ENCODE measurements at places on chromosomes 2 and 18.
A peak's percentile ranks its signal among the peaks of the same experiment; 100 is the strongest.

GRCh38 chr2:158182676-158183295 is 81.1 kb downstream of the UPP2 start:
- DNase-seq = no peak

DNA sequence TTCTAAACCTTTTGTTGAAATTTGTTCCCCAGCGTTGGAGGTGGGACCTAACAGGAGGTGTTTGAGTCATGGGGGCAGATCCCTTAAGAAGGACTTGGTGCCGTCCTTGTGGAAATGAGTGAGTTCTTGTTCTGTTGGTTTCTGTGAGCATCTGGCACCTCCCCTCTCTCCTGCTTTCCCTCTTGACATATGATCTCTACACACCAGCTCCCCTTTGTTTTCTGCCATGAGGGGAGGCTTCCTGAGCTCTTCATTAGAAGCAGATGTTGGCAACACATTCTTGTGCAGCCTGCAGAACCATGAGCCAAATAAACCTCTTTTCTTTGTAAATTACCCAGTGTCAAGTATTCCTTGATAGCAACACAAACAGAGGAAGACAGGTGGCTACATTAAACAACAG is 23.8 kb downstream of the NABP1 start:
- no peak for DNase-seq

DNA sequence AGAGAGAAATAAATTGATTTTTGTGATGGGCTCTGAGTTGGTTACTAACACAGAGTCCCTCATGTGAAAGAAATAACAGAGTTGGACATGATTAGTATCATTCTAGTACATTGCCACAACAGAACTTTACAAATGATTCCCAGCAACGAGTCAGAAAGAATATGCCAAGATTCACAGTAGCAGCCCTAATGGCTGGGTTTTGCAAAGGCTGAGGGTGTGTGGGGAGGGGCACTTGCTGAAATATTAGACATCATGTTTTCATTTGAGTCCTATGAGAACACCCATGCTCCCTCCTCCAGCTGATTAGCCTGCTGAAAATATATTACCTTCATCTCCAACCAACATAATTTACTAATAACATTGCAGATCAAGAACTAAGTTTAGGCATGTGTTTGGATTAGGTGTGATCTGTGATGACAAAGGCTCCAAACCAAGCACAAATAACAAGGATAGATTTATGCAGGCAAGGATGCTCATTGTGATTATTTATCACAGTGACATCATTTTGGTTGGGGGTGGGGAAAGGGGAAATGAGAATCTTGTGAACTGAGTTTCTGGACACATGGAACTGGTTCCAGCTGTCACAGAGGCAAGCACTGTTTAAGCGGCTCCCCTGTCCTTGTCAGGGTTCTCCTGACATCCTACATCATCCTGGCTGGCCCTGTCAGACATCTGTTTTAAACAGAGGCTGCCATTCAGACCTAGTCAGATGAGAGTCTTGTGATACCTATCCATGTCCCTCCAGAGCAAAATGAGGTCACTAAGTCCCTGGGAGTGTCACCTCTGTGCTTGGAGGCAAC is 205.8 kb upstream of the NCKAP5 start:
- DNase-seq = no peak

DNA sequence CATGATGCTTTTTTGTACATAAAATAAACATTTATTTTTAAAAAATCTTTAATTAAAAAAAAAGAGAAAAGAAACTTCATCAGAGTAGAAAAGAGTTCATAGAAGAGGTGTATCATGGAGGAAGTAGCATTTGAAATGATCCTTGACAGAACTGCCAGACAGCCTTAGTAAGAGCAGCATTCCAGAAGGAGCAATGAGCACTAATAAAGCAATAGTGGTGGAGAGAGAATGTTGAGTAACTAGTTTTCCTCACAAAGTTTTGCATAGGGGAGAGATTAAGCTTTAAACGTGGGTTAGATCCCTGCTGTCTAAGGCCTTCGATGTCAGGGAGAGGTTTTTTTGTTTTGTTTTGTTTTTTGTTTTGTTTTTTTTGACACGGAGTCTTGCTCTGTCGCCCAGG is 29.8 kb upstream of the METTL21A start:
- no peak for DNase-seq

GRCh38 chr2:216535454-216535995 is 36.9 kb downstream of the RPL37A start:
- no peak for DNase-seq

- no peak for DNase-seq
Measured at GRCh38 chr18:21958707-21959450, 210.5 kb upstream of the GATA6 start.

- no peak for DNase-seq
Measured at GRCh38 chr2:145055651-145056050, 535.7 kb upstream of the ZEB2 start.

DNA sequence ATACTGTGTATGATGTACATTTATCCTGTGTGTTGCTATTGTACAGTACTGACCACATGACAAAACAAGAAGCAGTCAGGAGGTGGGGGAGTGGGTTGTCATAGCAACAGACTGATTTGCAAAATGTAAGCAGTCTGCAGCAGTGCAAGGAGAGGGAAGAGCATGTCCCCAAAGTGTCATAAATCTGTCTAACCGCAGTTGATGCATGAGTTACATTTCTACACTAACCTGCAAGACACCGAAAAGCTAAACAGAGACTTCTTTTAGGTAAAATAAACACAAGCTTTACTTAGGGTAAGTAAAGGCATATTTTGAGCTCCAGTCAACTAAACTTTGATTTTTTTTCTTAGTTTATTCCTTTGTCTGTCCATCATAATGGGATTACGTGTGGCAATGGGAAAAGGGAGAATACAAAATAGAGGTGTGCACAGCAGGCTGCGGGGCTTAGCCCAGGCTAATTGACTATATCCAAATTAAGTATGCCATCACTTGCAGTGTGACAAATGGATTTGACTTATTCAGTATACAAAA is 134.5 kb downstream of the MEIS1 start:
- no peak for DNase-seq

DNA sequence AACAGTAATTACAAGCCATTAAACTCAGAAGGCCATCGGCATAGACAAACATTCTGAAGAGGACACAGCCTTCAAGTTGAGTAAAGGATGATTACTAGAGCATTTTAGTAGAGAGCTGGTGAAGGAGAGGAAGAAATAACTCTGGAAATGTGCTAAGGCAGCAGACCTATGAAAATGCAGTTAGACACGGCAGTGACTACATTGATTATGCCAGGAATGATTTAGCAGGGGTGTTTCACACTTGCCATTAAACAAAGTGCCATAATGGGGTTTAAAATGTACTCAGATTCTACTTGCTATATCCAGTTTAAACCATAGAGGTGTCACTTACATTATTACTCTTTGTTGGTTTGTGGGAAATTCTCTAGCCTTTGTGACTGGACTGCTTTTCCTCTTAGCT is 372.3 kb downstream of the CPS1 start:
- no peak for DNase-seq

GRCh38 chr2:46118656-46119371 is 178.4 kb upstream of the EPAS1 start:
- no peak for DNase-seq

GRCh38 chr18:74610051-74610615 is 12.5 kb downstream of the ZNF407 start:
- DNase-seq = no peak

GRCh38 chr2:128496700-128497099 is 178.0 kb upstream of the HS6ST1 start:
- DNase-seq = no peak

GRCh38 chr2:168526641-168527040 is 70.6 kb downstream of the CERS6 start:
- DNase-seq = no peak

DNA sequence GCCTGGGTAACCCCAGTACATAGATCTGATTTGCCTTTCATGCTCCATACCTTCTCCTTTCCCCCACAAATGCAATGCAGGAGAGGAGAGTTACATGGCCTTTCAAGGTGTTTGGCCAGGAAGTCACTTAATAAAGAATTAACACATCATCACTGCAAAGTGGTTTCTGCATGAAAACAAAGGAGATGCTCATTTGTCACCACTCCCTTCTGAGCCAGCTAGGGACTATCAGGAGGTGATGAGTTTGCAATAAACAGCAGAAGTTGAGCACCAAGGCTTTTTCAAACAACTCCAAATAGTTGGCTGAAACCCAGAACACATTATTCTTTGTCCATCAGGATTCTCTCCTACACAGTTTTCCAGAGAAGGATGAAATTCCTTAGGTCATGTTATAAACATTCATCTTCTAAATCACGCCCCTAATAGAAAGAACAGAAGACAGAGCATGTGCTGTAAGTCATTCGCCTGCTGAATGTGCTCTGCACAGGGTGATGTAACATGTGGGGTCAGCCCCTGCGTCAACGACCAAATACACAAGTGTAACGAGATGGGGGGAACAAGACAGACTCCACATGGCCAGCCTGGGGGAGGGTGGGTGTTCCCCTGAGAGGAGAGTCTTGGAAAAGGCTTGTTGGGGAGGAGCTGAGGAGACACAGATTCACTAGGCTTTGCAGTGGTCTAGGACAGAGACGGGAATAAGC is 87.3 kb upstream of the RMDN2 start:
- DNase-seq = no peak

DNA sequence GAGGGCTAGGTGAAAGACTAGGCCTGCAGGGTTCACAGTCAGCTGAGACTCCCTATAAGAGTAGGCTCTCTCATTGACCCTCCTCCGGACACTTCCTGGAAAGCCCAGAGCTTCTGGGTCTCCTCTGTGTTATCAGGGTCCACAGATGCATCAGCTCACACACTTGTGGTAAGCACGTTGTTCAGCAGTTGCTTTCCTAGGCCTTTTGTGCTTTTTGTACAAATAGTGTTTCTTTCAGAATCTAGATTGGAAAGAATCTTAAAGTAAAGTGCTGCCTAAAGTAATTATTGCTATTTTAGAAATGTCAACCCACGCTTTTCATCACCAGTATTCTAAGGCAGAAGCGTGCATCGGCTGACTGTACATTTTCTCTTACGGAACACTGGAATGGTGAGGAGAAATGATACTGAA is 15.5 kb downstream of the SLC9A2 start:
- no peak for DNase-seq

DNA sequence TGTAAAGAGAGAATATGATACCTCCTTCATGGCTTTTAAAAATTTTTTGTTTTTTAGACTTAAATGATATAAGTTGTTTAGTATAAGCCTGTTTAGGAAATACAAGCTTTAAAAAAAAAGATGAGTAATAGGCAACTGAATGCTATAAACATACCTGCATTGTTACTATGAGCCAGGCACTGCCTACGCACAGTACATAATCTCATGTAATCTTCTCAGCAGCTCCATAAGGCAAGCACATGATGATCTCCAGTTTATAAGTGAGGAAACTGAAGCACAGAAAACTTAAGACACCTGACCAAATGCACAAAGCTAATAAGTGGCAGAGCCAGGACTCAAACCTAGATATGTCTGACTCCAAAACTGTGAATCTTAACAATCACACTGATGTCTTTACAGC is 156.3 kb upstream of the SLC1A4 start:
- no peak for DNase-seq

- DNase-seq = no peak
Measured at GRCh38 chr2:101003278-101003775, 1.2 kb downstream of the RPL31 start.

GRCh38 chr18:9719421-9719981 is 11.4 kb downstream of the RAB31 start:
- no peak for DNase-seq

DNA sequence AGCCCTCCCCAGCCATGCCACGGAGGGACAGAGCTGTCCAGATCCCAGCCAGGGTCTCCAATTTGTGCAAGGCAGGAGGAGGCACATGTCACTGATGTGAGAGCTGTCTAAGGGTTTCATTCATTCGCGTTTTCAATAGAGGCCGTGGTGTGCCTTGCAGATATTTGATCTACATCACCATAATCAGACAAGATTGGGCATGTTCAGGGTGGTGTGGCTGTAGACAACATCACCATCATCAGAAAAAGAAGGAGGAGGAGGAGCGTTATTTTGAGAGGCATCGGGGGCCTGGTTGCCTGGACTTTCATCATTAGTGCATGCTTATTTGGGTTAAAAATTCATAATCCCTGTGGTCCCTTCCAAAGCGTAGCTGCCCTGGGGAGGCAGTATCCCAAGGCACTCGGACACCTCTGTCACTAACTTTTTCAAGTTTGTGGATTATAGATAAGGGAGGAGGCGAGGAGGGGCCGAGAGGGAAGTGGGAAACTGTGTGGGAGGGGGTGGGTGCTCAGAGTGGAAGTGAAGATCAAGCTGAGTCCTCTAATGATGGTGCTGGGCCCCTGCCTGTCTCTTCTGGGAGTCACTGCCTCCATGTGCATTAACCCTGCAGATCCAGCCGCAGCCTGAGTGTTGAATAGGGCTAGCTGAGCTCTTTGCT is 194.1 kb downstream of the CTIF start:
- DNase-seq = no peak

GRCh38 chr2:36556842-36557241 is 41.1 kb downstream of the FEZ2 start:
- DNase-seq = no peak

GRCh38 chr2:75548036-75548573 is 12.6 kb downstream of the EVA1A start:
- DNase-seq = no peak

- DNase-seq = no peak
Measured at GRCh38 chr2:20430461-20431300, 16.2 kb upstream of the RHOB start.

DNA sequence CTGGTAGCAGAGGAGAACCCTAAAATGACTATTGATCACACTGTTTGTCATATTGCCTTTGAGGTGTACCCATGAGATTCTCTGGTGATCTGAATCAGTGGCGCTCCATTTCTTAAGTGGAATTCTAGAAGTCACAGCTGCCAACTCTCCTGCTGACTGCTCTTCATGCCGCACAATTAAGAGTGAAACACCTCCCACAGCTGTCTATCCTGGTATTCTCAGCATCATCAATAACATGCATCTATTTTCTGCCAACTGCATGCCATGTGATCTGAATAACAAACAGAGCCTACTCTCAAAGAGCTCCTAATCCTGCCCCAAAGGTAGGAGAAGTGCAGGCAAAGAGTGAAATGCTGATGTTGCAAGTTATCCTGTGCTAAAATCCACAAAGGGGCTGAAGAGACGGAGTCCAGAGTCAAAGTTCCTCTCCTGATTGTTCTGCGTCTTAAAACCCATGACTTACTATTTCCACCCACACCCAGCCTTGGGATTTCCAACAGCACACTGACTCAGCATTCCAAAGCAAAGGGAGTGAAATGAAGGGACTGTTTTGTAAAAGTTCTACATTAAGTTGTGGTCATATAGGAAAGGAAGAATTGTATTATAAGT is 13.7 kb upstream of the DAPL1 start:
- DNase-seq = no peak

GRCh38 chr2:188369365-188369764 is 77.7 kb downstream of the GULP1 start:
- peak; percentile 20 for DNase-seq

GRCh38 chr2:194705398-194705797 is 951.6 kb upstream of the SLC39A10 start:
- no peak for DNase-seq
